ENCODE measurements at places on chromosomes 16 and 17.
A peak's percentile ranks its signal among the peaks of the same experiment; 100 is the strongest.

- DNase-seq: no peak
These were observed 51.2 kb upstream of the KDM8 start for GRCh38 chr16:27152121-27152520.

DNA sequence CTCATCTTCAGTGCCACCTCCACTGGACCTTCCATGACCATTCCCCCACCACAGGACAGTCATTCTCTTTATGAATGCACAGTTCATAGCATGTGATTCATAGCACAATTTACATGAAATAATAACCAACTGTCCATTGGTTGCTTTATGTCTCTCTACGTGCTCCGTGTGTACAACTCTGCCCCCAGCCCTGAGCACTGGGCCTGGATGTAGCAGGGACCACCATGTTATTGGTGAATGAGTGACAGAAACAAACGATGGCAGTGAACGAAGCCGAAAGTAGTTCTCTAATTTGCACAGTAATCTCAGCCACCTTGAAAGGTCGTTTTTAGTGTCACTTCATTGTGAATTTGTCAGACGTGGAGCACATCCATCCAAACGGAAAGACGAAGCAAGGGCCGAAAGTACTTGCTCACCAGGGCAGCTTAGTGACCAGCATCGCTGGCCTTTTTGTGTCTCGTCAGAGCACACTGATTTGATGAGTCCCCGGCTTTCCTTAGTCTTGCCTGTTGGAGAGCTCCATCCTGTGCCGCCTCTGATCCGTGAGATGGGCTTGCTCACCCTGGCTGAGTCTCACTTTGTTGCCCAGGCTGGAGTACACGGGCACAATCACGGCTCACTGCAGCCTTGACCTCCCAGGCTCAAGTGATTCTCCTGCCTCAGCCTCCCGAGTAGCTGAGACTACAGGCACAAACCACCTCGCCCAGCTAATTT, 95.3 kb downstream of the CMIP start:
- no peak for DNase-seq

DNA sequence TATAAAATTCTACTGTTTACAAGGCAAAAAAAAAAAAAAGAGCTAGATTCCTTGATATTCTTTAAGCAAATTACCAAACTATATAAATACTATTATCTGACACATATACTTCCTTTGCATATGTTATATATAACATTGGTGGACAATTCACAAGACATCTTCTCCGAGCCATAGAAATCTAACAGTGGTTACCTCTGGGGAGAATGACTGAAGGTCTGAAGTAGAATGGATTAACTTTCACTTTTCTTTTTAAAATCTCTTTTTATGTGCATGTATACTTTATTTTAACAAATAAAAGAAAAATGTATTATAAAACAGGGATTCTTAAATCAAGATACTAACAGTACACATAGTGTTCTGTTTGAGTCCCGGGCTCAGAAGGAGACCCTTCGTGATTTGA, 131.0 kb downstream of the MRTFB start:
- no peak for DNase-seq

GRCh38 chr17:9232591-9233270, 211.4 kb downstream of the NTN1 start:
- DNase-seq: no peak

GRCh38 chr16:46947900-46948547, 25.4 kb downstream of the DNAJA2 start:
- peak; percentile 57 for DNase-seq

GRCh38 chr17:76793775-76794174, 55.9 kb downstream of the MFSD11 start:
- DNase-seq: peak; percentile 44

- DNase-seq: no peak
These were observed 237 bp downstream of the C1QL1 start for GRCh38 chr17:44967907-44968224.

GRCh38 chr17:78924481-78925151, 571 bp downstream of the TIMP2 start:
- no peak for DNase-seq

DNA sequence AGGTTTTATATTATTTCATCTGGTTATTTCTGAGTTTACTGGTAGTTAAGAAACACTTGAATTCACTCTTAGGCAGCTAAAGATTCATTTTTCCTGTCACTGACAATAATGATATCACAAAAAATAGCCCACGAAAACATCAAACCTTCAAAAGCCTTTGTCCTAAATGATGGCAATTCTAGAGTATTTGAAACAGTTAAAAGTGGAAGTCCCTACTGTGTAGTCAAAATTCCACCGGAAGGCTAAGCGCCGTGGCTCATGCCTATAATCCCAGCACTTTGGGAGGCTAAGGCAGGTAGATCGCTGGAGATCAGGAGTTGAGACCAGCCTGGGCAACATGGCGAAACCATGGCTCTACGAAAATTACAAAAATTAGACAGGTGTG, 103.5 kb downstream of the HIC1 start:
- no peak for DNase-seq

DNA sequence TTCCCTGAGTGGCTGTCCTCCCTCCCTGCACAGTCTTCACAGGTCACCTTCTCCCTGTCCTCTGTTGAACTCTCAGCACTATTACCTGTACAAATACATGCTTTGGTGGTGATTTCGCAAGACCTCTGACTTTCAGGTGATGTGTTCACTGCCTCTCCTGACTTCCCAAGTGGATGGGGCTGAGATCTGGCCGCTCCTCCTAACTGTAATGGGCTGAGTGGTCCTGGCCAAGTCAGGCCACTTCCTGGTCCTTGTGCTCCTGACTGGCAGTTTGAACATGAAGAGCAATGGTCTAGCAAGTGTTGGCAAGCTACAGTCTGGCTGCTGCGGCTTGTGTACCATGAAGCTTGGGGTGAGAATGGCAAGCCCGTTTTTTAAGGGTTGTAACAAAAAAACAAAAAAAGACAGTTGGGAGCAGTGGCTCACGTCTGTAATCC, 11.7 kb upstream of the TMED6 start:
- no peak for DNase-seq

- no peak for DNase-seq
These were observed 17.5 kb downstream of the ABR start for GRCh38 chr17:1162116-1162855.

DNA sequence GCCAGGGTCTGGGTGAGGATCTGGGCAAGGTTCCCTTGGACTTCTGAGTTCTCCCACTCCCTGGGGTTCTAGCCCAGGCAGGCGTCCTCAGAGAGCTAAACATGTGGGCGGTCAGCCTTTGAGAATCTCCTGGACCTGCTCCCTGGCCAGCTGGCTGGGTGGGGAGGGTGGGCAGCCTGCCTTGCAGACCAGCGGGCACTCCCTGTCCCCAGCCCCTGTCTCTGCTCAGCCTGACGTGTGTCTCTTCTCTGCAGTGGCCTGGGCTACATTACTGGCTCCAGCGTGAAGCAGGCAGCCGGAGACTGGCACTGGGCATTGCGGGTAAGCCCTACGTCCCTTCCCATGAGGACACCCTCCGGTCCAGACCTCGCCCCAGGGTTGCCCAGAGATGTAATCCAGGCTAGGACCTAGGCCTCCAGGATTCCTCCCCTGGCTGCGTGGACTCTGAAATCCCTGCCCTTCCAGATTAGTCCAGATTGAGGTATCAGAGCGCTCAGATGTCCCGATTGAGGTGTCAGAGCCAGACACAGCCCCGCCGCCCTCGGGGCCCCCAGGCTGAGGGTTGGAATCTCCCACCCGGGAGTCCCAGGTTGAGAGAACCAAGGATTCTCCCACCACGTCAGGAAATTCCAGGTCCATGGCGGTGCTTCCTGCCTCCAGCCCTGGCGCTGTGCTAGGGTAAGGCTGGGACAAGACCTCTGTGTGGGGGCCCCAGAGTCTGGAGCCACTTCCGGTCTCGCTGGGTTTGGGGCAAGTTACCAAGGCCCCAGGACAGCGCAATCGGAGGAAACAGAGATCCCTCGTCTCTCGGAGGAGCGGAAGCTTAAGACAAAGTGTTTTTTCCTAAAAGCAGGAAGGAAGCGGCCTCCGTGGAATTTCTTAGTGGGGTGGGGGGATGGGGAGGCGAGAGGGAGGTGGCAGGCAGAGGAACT, 24.1 kb downstream of the MYBBP1A start:
- DNase-seq: peak; percentile 97

DNA sequence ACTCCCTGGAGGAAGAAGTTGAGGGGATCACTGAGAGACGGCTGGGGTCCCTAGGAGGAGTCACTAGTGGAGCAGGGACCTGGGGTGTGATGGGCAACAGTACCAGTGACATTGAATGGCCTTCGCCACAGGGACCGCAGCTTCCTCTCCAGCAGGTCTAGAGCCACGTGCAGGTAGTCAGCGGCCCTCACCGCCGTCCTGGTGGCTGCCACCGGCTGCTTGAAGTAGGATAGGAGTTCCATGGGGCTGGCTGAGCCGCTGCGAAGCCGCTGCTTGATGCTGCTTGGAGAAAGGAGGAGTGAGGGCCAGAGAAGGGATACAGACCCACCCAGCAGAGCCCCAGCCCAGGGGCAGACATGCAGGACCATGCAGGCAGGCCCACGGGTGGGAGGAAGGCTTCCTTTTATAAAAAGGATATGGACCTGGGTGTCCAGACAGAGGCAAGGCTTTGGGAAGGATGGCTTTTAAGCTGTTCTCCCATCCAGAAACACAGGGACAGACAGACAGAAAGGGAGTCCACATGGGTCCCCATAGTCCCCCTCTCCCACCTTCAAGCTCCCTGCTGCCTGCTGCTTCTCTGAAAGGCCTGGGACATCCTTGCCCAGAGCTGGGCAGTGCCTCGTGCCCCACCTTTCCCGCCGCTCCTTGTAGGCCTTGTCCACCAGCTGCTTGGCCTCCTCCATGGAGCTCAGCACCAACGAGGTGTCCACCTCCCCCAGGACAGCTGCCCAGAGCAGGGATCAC, 827 bp downstream of the MPO start:
- no peak for DNase-seq

- peak; percentile 25 for DNase-seq
These were observed 18.9 kb upstream of the MYH10 start for GRCh38 chr17:8649157-8650118.

DNA sequence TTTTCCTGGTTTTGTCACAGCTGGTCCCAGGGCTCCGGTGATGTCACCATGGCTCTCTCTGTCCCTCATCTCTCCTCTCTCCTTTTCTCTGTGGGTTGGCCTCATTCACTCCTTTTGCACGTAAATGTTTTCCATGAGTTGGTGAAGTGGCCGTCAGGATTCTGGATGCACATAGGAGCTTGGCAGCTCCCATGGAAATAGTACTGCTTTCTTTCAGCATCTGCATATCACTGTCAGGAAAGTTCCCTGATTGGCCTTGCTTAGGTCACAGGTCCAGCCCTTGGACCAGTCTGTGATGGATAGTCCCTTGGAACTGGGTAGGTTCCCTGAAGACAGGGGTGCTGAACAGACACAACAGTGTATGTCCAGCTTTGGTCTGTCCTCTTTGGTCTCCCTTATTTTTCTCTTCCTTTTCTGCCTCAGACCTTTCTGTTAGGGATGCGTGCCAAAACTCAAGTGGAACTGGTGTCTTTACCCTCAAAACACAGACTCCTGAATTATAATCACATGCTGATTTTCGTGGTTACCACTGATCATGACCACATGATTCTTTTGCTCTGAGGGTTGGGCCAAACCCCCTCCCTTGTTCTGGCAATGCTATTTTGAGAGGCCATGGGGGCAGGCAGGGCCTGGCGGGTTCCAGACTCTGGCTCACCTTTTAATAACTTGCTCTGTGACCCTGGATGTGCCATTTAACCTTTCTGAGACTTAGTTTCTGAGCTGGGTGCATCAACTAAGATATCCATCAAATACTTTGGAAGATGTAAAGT, 99.0 kb downstream of the MSI2 start:
- no peak for DNase-seq

DNA sequence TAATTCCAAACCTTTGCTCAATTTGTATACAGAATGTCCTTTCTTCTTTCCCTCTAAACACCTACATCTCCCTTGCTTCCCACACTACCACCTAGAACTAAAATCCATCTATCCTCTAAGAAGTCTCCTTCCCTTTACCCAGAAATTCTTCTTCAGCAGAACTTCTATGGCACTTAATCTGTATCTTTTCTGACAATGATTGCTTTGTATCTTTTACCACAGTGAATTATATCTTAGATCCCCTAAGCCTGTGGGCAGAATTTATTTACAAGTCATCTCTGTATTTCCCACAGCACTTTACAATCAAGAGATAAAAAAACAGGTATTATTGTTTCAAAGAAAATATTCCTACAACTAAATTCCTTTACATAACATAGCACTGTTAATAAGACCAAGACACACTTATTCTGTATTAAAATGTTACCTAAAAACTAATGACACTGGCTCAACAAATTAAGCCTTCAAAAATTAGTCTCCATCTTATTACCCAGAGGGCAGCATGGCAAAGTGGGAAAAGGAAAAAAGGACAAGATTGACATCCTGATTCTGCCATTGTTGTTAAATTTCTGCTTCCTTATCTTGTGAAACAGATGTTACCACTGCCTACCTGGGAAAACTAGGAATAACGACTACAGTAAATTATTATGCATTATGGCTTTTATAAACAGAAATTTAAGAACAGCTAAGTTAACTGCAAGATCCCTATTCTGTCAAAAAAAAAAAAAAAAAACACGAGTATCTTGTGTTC, 42.8 kb downstream of the KANSL1 start:
- peak; percentile 48 for DNase-seq

- no peak for DNase-seq
These were observed 480 bp downstream of the TSR3 start for GRCh38 chr16:1351215-1351581.

- no peak for DNase-seq
These were observed 9.8 kb downstream of the CHST6 start for GRCh38 chr16:75485230-75486013.

GRCh38 chr16:30113031-30113710, at the start of gene GDPD3:
Gene GDPD3 (minus strand): TSS chr16:30113537. CDS start chr16:30113478, 59 bp downstream.
- no peak for DNase-seq

- peak; percentile 95 for DNase-seq
These were observed 13.4 kb downstream of the HSPB9 start for GRCh38 chr17:42135664-42136653.

DNA sequence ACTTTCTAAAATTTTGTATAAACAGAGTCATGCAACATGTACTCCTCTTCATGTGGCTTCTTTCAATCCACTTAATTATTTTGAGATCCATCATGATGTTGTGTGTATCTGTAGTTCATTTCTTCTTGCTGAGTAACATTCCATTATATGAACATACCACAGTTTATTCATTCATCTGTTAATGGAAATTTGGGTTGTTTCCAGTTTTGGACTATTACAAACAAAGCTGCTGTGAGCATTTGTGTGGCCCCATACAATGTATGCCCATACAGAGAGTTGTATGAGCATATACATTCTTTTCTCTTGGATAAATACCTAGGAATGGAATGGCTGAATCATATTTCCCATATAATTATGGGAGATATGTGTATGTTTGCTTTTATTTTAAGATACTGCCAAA, 85.6 kb downstream of the CLEC16A start:
- DNase-seq: no peak

DNA sequence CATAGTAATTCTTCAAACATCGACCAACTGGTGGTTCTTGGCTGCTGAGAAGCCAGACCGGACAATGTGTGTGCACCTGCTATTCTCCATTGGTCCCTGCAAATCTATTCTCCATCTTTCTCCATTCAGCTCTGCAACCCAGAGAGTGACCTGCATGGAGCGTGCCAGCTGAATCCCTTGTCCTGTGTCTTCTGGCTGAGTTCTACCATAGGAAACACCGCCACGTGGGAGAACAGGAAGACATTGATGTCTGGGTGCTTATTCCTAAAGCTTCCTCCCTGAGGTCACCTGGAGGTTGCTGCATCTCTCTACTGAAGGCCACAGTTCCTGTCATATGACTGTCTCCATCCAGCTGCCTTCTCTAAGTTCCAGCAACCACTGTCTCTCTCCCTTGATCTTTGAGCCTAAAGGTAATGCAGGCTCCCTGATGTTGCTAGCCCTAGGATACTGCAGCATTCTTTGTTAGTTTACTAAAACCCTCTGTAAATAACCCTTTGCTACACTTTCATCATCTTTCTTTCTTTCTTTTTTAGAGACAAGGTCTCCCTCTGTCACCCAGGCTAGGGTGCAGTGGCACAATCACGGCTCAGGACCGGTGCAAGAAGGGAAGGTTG, 10.6 kb upstream of the SMG1 start:
- DNase-seq: no peak
